ENCODE measurements at places on chromosomes 6 and 20. TPM values are rescaled to one million over a fixed set of nuclear protein-coding genes. Genes with fewer than 3 reads are reported as not detected.

The ZNF133 gene
- total RNA-seq, result 12.4 TPM

The VWA7 gene
- total RNA-seq, result 4.2 TPM

The CGA gene
- total RNA-seq, result not detected

The SLC17A3 gene
- not detected for total RNA-seq

The OR2B6 gene
- not detected for total RNA-seq

The CALHM4 gene
- not detected for total RNA-seq

The F13A1 gene
- 187 TPM for total RNA-seq

The FAM217B gene
- 26.8 TPM for total RNA-seq

The C20orf144 gene
- total RNA-seq, result not detected

The CFAP206 gene
- 3.9 TPM for total RNA-seq
